Stimulated activated CD8-positive, alpha-beta memory T cell treated with anti-CD3 and anti-CD28 coated beads, Interleukin-7, amount 100 ng/mL, for 4 hours (primary cell): ENCODE measurements at places on chromosomes 16 and 17.
A peak's percentile ranks its signal among the peaks of the same experiment; 100 is the strongest.

DNA sequence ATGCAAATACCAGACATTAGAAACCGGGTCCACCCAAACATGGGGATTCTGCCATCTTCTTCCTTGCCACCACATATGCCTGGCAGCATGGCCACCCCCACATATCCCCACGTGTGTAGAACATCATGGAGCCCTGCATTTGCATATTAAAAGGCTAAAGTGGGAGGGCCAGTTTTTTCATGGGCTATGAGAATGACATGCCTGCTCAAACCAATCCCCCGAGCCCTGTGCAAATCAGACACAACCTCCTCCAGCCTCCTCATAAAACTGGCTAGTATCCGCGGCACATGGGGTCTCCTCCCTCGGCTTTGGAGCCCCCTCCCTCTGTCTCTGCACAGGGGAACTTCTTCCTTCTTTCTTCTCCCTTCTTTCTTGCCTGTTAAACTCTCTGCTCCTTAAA, 174.9 kb upstream of the WSCD1 start:
- no peak for DNase-seq

DNA sequence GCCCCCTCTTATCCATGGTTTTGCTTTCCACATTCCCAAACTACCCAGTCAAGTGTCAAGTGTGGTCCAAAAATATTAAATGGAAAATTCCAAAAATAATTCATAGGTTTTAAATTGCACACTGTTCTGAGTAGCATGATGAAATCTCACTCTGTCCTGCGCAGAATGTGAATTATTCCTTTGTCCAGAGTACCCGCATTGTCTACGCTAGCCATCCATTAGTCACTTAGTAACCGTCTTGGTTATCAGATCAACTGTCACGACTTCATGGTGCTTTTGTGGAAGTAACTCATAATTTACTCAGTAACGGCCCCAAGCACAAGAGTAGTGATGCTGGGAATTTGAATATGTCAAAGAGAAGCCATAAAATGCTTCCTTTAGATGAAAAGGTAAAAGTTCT, 94.9 kb downstream of the SLC39A11 start:
- DNase-seq, result no peak

DNA sequence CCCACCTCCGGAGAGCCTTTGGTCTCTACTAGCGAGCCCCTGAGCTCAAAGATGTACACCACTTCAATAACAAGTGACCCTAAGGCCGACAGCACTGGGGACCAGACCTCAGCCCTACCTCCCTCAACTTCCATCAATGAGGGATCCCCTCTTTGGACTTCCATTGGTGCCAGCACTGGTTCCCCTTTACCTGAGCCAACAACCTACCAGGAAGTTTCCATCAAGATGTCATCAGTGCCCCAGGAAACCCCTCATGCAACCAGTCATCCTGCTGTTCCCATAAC, 702 bp downstream of the SPN start:
- DNase-seq, result no peak

DNA sequence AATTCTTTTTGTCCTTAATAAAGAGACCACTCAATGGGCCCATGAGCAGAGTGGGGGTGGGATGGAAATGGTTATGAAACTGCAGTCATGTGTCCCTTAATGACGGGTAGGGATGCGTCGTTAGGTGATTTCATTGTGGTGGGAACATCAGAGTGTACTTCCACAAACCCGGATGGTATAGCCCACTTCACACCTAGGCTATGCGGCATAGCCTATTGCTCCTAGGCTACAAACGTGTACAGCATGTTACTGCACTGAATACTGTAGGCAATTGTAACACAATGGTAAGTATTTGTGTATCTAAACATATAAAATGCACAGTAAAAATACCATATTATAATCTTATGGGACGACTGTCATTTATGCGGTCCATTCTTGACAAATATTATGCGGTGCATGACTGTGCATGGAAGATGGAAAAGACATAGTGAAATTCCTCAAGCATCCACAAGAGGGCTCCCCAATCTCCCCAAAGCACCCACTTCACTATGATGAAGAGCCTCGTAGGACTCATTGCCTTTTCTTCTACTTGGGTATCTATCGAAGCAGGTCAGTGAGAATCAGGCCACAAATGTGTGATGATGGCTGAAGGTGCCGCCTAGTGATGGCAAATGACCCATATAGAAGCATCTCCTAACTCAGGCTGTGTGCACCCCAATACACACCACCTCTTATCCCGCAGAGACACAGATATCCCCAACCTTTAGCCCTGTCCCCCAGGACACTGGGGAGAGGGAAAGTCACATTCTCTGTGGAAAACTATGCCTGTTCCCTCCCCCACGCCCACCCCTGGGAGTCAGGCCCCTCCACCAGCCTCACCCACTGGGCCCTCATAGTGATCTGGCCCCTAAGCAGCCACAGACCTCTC, 43.5 kb downstream of the TBX21 start:
- peak; percentile 9 for DNase-seq

- no peak for DNase-seq
These were observed 35.6 kb upstream of the PHOSPHO1 start for GRCh38 chr17:49266233-49266632.

- no peak for DNase-seq
These were observed 18.2 kb downstream of the WFDC1 start for GRCh38 chr16:84312783-84313382.

DNA sequence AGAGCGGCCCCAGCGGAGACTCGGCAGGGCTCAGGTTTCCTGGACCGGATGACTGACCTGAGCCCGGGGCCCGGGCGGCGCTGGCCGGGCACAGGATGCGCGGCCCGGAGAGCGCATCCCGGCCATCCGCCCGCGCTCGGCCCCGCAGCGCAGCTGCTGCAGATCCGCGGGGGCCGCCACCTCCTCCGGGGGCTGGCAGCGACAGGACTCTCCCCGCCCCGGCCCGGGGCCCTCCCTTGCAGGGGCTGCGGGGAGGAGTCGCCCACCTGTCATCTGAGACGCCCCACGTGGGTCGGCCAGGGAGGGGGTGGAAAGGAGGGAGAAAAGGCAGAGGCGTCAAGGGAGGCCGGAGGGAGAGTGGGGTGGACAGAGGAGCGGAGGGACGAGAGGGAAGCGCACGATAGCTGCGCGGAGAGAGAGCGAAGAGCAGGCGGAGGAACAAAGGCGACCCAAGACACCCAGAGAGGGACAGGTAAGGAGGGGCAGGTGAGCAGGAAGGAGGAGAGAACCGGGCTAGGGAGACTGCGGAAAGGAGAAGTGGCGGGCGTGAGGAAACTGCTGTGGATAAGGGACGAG, 471 bp upstream of the PRKAR1A start:
- peak; percentile 78 for DNase-seq

DNA sequence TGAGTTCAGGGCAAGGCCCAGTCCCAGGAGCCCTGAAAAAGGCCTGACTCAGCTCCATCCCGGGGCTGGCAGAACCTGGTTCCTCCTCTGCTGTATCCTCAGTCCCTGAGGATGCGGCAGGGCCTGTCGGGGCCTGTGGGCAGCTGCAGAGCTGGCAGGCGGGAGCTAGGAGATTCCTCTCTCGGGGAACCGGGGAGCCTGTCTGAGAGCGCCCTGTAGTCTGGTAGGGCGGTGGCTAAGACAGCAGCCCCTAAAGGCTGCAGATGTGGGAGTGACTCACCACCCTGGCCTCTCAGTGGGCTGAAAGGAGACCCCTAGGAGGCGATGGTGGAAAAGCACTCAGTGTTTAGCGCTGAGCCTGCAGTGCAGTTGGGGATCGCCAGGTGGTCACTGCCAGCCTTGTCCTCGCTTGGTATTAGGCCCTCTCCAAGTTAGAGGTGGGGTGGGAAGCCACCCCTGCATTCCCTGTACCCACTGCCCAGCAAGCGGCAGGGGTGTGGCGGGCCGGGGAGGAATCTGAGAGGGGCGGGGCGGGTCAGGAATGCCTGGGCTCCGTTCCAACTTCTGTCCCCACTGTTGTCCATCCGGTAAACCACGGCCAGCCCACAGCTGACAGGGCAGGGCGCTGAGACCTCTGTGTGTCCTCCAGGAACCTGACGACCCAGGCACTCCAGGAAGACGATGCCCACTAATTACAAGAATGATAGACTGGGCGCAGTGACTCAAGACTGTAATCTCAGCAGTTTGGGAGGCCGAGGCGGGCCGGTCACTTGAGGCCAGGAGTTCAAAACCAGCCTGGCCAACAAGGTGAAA, 29.5 kb upstream of the CDH1 start:
- no peak for DNase-seq

DNA sequence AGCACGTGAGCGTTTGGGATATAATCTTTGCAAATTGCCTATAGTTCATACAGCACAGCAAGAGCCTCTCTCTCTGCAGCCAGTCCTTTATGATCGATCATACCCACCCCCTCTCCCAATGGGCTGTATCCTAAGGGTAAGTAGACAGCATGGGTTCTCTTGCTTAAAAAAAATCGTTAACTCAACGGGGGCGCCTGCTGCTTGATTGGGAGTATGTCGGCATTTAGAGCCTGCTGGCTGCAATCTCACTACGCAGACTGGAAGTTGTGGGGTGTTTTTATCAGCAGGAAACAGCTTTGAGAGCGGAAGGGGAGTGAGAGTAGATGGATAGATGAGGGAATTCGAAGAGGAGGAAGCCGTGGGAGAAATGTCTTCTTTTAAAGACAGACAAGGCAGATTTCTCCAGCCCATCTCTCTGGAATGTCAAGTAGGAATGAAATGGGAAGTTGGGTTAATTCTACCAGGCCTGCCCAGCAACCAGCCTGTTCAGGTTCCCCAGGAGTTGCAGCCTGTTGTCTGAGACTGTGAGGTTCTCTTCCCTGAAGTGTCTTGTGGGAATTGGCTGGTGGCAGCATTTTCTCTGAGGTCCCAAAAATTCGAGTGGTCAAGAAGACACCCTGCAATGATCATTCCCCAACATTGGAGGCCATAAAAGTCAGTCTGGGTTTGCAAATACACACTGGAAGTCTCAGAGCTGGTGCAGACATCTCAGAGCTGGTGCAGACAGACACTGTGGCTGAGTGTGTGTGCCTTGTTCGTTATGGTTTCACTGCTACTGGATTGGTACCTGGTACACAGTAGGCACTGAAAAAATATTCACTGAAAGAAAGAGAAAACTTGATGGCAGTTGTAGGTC, 65.6 kb downstream of the PRKCB start:
- no peak for DNase-seq

- no peak for DNase-seq
These were observed 4.4 kb upstream of the LHX1 start for GRCh38 chr17:36932694-36933511.

DNA sequence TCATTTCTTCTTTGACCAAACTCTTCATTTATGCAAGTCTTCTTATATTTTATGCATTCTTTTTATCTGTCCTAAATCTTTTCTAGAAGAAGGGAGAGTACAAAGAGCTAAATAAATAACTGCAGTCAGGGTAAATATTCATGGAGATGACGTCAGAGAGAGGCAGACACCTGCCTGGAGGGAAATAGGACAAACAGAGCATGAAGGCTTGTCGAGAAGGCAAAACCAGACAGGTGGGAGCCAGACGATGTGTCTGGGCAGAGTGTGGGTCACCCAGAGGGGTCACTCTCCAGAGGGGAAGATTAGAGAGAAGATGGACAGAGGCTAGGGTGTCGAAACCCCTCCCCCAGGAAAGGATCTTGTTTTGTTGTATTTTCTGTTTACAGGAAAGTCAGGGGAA, 78.3 kb upstream of the RPL38 start:
- no peak for DNase-seq

DNA sequence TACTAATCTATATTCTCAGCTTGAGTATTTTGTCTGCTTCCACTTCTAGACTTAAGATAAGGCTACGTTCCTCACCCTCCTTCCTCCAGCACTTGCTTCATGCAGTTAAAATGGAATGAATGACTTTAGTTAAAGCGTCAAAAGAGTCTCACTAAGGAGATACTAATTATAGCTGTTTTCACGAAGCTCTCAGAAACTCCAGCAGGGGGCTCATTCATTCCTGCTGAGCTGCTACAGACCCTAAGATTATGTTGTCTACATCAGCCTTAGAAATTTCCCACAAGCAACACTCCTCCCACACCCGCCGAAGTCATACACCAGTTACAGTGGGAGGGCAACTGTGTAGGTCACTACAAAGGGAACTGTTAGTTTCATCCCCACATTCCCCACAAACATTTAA, 57.0 kb upstream of the KIFC3 start:
- DNase-seq, result no peak

DNA sequence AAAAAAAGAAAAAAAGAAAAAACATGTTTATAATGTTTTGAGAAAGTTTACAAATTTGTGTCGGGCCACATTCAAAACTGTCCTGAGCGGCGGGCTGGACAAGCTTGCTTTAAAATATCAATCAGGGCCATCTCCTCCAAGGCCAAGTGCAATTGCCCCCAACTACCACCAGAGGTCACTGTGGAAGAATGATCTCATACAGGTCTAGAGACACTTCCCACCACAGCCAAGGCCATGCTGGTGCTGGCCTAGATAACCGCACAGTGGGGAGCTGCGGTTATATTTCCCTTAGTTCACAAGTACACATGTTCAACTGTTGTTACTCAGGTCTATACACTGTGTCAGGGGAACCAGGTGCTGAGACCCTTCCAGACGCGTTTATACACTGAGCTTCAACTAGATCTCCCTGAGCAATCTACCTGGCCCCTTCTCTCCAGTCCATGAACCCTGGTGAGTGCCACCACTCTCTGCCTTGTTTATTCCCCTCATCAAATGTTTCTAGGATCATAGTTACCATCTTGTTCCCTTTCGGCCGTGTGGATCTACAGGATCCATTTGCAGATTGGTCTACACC, 83.8 kb upstream of the CCL2 start:
- DNase-seq, result peak; percentile 20

DNA sequence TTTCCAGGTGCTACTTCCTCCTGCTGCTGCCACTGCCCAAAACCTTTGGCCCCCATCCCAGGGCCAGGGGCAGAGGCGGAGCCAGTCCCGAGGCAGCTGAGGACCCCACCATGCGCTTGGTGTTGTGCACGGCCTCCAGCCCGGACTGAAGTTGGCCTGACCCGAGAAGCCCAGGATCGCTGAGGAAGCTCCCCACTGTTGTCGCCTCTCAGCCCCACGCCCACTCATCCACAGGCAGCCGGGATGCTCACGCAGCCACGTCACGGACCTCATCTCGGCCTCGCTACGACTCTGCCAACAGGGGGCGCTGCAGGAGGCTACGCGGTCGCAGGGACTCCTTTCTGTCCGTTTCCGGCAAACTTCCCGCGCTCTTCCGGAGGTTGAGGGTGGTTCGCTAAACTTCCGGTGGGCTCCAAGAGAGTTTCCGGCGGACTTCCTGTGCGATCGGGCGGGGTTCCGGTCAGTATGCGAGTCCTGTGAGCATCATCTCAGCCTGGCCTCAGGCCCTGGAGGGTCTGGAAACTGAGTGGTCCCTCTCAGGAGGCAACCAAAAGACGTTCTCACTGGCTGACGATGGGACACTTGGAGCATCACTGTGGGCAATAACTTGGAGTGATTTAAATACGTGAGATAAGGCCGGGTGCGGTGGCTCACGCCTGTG, 12.4 kb downstream of the ZG16B start:
- peak; percentile 57 for DNase-seq

- DNase-seq, result no peak
These were observed 982 bp downstream of the DBNDD1 start for GRCh38 chr16:90018297-90018651.

- no peak for DNase-seq
These were observed 143.0 kb downstream of the SNX29 start for GRCh38 chr16:12119562-12119961.

GRCh38 chr17:50278526-50279180, 4.4 kb downstream of the TMEM92 start:
- no peak for DNase-seq
